ENCODE measurements at places on chromosomes 1 and 21.

- no peak for DNase-seq
Observed at GRCh38 chr1:19462781-19463503, 22.4 kb downstream of the CAPZB start.

DNA sequence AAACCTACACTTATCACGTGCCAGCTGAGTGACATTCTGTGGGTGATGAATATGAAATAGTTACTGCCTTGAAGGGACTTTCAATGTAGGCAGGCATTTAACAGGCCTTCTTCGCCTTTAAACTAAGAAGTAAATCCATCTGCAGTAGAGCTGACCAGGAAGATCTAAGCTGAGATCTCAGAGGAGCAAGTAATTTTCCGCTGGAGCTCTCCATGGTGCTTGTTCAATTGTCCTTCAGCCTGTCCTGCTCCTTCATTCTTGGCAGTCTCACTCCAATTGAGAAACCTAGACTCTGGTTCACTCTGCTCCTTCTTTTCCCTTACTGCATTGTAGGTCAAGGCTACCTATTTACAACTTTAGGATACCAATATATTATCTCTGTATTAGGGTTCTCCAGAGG, 183.5 kb downstream of the HMCN1 start:
- no peak for DNase-seq

DNA sequence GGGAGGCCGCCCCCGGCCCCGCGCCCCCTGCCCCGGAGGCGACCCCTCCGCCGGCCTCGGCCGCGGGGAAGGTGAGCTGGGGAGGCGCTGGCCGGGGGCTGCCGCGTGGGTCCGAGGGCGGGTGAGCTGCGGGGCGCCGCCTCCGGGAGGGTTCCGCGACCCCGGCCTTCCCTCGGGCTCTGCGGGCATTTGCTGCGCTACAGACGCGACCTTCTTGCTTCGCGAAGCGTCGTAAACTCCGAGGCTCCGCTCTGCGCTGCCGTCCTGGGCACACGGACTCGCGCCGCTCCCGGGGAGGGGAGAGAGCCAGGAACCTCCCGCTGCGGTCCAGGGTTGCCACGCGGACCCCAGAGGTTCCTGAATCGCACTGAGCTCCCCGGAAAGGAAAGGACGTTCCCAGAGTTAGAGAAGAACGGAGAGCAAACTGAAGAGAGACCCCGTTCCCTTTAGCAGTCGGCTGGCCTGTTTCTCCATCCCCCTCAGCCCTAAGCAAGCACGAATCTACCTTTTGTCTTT, 345 bp downstream of the SLX9 start:
- no peak for DNase-seq

GRCh38 chr1:10665930-10666850, 130.3 kb downstream of the CASZ1 start:
- no peak for DNase-seq

- no peak for DNase-seq
Observed at GRCh38 chr1:211830055-211830327, 572 bp downstream of the LPGAT1 start.

GRCh38 chr1:159779403-159779851, 1.3 kb upstream of the DUSP23 start:
- DNase-seq = no peak

DNA sequence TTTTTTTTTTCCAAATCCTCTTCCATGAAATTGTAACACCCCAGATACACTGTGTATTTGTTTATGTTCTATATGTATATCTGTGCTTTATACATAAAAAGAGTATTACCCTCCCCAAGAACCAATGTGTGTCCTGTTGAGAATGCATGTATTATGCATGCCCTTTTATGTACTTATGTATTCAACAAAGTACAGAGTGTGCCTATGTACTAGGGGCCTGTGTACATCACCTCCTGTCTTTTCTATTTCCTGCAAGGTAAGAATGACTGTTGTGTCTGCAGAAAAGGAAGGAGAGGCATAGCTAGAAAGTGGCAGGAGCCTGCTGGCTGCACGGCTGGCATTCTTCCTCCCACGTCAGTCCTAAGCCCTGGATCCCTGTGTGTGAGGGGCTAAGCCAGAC, 7.0 kb downstream of the TMEM61 start:
- no peak for DNase-seq

DNA sequence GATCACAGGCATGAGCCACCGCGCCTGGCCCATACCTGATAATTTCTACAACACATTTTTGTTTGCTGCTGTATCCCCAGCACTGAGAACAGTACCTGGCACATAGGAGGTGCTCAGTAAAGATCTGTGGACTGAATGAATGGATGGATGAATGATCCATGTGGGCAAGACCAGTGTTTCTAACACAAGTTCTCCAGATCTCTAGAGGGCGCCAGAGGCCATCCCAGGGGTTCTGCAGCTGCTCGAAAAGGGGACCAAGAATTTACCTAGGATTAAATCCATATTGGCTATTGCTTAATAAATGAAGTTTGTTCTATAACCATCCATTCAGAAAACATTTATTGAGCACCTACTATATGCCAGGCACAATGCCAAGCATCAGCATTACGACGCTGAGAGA, 167.7 kb downstream of the ACTL8 start:
- DNase-seq = no peak

DNA sequence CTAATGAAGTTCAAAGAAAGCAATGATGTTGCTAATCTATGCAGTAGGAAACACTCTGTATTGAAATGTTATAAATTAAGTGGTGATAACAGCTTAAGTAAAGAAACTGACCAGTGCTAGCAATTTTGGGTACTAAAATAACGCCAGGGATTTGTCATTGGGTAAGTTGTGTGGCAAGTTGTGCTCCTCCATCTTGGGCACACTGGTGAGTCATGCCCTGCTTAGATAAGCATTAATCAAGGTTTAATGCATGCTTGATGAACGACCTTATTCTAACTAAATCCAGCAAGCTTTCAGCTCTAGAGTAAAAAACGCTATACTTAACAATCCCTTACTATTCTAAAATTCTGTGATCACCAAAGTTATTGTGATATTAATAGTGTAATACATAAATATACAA, 25.2 kb downstream of the VAMP4 start:
- no peak for DNase-seq

DNA sequence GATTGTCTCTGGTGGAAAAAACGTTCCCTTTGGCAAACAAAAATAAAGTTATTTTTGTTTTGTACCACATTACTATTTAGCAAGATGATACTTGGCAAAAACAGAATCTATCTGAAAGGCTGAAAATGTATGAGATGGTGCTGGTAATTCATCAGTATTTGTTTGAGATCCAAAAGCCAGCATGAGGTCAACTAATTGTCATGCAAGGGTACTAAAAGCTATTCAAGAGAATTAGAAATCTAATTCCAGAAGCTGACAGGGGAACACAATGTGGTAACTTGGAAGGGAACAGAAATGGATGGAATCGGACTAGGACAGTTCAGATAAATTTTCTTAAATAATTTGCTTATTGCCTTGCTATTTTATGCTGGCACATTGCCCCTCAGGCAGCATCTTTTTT, 263.8 kb downstream of the KCNT2 start:
- DNase-seq = no peak

DNA sequence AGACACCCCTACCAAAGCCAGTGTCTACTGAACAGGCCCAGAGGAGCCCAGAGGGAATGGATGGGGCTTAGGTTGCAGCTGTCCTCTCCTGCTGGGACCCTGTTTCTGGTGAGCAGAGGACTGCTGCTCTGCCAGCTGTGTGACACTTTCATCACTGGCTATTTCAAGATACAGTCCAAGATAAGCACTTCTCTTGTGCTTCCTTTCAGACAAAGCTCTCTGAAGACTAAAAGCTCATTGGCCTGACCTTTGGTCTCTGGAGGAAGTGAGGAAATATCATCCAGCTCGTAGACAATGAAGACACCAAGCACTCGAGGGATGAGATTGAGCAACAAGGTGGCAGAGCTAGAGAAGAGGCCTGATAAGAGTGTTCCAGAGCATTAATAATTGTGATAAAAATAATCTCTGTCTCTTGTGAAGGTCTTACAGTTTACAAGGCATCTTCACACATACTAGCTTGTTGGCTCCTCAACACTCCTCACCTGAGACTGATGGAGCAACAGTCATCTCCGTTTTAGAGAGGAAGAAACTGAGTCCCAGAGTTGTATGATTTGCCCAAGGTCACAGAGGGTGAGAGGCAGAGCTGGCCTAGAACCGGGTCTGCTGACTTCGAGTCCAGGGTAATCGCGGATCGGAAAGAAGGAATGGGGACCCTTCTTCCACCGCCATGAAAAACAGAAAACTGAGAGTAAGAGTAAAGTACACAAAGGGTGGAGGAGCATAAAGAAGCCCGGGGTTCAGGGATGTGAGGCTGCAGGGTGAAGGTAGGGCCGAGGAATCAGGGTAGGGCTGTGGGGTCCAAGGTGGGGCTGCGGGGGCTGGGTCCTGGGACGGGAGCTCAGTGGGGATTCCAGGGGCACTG, 666 bp downstream of the PAFAH2 start:
- DNase-seq = no peak

DNA sequence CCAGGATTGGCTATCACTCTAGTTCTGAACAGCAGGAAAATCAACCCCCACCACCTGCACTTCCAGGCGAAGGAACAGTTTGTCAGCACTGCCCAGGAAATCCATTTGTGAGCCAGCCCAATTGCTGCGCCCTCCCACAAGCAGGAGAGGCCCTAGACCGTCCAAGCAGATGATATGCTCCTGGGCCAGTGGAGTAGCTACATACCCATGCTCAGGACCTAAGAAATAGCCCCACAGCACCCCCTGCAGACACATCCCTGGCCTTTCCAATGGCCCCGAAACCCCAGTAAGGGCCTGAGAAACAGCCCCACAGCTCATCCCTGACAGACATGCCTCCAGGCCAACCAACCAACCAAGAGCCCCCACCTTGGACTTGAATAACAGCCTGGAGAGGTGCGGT, 111.5 kb upstream of the ZC3H11B start:
- no peak for DNase-seq

DNA sequence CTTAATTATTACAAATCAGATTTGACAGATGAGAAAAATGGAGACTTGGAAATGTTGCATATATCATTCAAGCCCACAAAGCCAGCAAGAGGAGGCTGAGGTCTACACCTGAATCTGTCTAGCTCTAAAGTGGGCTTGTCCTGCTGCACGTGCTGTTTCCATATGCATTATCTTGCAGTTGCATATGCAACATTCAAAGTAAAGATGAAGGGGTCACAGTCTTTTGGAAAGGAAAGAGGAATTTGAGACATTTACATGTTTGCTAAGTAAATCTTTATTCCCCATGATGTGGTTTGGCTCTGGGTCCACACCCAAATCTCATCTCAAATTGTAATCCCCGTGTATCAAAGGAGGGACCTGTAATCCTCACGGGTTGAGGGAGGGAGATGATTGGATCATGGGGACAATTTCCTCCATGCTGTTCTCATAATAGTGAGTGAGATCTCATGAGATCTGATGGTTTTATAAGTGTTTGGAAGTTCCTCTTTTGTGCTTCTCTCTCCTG, 98.3 kb downstream of the BACH1 start:
- DNase-seq = no peak

DNA sequence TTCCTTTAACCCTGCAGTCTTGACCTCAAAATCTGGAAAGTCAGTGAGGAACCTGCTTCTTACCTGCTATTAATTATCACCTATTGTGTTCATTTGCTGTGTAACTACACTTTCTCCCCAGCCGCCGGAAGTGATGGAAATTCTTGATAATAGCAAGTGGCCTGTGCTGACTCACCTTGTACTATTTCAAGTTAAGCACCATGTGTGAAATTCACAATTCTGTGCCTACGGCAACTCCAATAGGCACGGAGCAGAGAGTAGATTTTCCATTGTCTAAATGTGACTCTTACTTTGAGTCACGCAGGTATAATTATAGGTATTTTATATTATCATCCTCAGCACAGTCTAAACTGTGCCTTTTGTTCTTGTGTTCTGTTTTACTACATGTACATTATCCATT, 466.8 kb downstream of the KIF26B start:
- no peak for DNase-seq

DNA sequence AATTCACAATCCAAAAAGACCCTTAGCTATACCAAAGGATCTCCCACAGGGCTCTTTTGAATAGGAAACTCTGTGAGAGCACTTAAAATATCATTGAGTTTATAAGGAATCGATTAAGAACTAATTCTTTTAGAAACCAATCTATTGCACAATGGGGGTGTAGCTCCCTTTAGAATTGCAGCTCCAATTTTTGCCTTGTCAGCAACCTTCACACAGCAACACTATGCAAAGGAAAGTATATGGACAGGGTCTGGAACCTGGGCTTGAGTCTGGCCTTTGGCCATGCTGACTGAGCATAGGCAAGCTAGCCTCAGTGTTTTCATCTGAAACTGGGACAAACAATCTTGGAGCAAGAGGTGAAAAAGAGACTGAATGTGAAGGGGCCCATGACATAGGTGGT, 17.2 kb upstream of the FAM78B start:
- DNase-seq = no peak

DNA sequence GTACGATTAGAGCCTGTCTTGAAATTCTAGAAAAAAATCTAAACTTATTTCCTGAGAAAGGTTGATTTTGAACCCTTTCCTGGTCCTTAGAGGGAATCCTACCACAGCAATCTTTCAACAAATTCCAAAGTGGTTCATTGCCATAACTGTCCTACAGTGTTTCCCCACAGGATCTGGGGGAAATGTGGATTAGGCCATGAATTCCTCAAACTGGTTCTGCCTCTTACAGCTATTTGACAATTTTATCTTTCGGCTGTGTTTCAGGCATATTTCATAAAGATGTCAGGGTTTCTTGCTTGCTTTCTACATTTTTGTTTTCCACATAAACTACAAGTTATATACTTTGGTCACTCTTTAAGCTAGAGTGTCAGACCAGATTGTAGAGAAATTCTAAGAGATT, 544 bp upstream of the ZP4 start:
- no peak for DNase-seq

- DNase-seq = no peak
Observed at GRCh38 chr1:245156736-245157505, 2.1 kb downstream of the KIF26B start.

DNA sequence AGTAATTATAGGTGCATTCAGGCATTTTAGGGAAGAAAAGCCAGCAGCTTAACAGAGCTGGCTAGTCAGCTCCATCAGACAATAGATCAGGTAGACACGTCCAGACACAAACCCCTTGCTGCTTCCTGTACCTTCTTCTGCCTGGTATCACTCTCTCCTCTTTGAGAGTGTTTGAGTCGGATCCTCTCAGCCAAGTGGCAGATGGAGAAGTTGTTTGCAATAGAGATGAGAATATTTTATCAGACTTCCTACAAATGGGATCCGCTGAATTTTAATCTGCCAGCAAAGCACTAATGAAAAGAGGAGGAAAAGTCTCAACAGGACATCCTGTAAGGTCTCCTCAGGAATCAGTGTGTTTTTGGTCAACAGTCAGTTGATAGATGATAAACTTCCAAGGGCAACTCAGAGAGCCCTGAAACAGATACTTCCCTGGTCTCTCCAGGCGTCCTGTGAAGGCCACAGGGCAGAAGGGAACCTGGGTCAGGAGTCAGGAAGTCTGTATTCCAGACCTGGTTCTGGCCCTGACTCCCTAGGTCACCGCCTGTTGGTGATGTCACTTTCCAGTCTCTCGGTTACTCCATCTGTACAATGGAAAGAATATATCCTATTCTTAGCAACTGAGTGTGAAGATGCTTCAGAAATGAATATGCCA, 62.1 kb upstream of the PROX1 start:
- DNase-seq = no peak
